Kidney glomerular epithelial cell (primary cell): ENCODE measurements at places on chromosomes 5 and 9.

- no peak for DNase-seq
These were observed 217.0 kb downstream of the SREK1 start for GRCh38 chr5:66361070-66361469.

GRCh38 chr9:8605096-8605495 lies 805.5 kb upstream of the DMAC1 start:
- no peak for DNase-seq

DNA sequence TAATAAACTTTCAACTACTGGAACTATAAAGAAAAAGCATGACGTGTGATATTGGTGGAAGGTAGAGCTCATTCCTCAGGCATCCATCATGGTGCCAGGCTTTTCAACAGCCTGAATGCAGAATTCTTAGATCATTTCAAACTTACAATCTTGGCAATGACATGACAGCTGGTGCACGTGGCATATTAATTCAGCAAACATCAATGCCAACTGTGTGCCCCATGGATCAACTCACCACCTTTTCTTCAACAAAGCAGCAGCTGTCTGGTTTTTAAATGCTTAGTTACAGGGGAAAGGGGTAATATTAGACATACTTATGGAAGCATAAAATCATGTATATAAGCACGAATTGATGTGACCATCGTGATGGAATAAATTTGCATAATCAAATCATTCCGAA lies 56.0 kb upstream of the OR13F1 start:
- DNase-seq, result no peak

DNA sequence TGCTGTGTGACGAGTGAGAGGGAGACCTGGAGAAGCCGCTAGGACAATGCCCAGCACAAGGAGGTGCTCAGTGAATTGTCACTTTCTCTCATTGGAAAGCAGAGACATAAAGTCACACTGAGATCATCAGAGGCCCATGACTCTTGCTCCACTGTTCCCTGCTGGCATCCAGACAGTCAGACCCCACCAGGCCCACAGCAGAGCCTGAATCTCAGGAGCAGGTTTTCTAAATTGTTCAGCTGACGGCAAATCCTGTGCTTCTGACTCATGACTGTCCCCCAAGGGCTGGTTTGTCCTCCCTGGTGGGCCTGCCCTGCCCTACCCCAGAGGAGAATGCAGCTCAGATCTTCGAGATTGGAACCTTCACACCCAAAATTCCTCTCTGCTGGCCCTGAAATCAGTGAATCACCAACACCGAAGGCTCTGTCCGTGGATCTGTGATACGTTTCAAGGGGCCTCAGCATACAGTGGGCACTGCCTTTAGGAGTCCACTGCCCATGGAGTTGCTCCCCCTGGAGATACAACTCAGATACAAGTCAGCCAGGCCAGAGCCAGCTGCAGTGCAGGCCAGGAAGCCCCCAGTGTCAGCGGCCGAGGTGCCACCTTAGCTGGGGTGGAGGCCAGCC lies 2.7 kb downstream of the PTGES start:
- DNase-seq, result no peak

DNA sequence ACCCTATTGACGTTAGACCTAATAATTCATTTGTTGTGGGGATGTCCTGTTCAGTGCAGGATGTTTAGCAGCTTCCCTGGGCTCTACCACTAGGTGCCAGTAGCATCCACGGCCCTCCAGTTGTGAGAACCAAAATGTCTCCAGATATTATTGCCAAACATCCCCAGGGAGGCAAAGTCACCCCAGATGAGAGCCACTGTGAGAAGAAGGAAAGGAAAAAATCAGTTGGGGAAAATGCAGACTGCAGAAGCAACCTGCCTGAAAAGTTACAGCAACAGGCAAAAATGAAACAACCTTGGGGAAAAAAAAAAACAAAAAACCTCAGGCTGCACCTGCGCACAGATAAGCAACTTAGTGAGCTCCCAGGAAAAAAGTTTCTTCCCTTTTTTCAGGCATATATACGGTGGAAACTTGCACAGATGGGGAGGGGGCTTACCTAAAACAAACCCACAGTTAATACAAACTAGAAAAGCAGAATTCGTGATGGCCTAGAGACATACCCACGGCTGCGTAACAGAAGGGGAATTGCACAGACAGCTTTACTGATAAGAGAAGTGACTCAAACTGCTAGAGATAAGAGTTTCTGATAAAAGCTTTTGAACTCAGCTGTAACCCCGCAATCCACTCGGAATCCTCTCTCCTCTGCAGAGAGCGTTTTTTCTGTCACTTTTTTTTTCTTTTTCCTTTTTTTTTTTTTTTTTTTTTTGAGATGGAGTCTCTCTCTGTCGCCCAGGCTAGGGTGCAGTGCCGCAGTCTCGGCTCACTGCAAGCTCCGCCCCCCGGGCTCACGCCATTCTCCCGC lies 29.8 kb upstream of the FBP1 start:
- peak; percentile 33 for DNase-seq

DNA sequence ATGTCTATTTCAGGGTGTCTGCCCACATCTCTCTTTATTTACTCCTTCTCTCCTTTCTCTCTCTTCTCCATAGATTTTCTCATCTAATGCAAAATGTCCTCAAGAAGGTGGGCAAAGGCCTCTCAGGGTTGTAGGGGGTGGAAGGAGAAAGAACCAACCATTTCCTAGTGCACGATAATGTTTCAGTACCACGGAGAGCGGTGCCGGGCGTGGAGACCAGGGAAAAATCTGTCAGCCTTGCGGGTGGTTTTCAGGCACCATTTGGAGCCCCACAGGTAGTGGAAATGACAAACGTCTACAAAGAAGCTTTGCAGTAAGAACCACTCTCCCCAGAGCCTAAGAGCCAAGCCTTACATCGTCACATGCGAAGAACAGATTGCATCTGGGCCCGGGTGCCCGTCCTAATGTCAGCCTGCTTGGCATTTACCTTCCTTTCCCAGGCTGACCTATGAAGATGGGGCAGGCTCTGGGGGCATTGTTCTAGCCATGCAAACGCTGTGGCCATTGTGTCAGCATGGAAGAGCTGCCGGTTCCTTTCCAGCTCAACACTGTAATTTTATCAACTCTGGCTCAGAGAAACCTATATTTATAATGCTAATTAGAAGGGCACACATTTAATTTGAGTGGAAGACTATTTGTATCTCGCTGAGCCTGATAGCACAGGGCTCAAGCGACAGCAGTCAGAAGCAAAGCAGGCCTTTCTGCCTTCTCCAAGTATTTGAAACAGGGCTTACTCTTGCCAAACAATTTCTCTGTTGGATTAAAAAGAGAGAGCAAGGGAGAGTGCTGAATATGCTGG lies 430.1 kb upstream of the WWC1 start:
- no peak for DNase-seq

GRCh38 chr9:76658510-76659231 lies 105.6 kb upstream of the PCA3 start:
- peak; percentile 79 for DNase-seq

DNA sequence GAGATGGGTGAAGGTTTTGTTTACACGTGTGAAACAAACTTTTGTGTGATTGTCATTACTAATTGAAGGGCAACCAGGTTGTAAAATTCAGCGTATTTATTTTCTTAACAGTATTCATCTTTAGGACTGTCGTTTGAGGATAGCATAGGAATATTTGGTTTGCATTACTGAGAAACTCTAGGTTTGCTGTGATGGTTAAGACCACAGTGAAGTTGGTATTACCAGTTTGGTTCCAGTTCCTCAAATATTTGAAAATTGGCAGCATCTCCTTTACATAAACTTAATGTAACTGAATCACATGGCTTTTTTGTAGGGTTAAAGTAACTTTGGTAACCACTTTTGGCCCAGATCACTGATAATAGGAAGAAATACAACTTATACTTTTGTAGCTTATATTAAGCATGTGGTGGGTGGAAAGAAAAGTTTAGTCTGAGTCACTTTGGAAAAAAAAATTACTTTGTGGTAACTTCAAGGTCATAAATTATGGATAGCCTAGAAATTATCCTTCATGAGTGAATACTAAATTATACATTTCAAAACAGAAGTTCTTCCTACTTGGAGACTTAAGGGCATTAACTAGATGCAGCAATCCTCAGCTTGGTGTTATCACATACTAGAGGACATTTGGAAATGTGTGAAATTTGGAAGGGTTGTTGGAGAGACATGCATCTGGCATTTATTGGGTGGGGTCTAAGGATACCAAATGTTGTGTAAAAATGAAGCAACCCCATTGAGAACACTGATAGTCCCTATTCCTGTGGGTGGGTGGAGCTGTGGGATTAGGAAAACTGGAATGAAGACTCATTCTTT lies 33.9 kb downstream of the G3BP1 start:
- DNase-seq, result no peak

DNA sequence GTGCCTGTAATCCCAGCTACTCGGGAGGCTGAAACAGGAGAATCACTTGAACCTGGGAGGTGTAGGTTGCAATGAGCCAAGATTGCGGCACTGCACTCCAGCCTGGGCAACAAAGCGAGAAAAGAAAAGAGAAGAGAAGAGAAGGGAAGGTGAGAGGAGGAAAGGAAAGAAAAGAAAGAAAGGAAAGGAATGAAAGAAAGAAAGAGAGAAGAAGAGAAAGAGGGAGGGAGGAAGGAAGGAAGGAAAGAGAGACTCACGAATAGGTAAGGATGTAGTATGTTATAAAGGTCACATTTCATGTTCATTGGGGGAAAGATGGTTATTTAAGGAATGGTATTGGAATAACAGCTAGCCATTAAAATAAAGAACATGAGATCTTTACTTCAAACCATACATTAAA lies 10.4 kb upstream of the ANP32B start:
- no peak for DNase-seq

DNA sequence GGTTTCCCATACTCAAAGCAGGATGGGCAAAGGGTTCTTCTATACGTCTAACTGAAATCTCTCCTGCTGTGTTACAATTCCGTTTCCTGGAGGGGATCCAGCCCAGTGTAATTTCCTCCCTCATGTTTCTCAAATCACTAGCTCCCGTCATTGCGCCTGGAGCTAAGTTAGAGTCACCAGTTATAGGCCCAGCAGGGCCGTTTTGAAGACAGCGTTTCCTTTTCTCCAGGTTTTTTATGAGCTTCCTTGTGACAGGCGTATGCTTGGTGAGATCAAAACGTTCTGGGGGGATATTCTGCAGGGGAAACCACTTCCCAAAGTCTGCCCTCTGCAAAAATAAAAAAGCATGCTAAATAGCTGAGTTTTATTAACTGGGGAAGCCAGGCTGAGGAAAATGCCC lies 53.0 kb upstream of the WWC1 start:
- no peak for DNase-seq

DNA sequence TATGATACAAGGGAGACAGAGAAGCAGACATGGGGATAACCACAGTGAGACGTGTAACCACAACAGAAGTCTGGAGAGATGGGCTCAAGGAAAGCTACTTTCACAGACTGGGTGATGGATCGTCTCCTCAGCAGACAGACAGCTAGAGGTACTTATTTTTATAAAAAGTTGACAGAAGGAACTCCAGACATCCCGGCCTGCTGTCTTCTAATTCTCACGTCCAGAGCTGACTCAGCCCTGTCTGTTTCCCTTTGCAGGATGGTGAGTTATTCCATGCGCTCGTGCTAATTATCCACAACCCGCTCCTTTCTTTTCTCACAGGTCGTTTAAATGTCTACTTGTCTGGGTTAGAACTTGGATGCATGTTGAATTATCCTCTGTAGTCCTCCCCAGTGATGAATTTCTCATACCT lies 304.5 kb downstream of the CWC27 start:
- no peak for DNase-seq

DNA sequence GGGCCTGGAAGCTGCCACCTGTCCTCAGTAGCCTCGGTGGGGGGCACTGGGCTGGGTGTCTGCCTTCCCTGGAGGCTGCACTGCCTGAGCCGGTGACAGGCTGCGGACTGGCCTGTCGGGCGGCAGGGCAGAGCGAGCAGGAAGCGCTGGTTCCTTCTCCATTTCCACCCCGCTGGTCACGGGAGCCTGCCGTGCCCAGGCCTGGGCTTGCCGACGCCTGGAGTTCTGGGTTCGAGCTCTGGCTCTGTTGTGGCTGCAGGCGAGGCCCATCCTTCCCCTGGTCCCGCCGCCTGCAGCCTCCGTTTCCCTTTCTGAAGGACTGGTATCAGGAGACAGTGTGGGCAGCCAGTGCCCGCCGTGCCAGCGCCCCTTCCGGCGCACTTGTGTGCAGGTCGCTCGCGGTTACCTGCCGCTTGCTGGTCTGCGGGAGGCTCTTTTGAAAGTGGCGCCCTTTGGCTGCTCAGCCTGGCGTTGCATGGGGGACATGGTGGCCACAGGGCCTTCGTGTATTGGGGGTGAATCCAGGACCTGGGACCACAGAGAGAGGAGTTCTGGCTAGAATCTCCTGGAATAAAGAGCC lies 34.0 kb downstream of the RXRA start:
- DNase-seq, result no peak

DNA sequence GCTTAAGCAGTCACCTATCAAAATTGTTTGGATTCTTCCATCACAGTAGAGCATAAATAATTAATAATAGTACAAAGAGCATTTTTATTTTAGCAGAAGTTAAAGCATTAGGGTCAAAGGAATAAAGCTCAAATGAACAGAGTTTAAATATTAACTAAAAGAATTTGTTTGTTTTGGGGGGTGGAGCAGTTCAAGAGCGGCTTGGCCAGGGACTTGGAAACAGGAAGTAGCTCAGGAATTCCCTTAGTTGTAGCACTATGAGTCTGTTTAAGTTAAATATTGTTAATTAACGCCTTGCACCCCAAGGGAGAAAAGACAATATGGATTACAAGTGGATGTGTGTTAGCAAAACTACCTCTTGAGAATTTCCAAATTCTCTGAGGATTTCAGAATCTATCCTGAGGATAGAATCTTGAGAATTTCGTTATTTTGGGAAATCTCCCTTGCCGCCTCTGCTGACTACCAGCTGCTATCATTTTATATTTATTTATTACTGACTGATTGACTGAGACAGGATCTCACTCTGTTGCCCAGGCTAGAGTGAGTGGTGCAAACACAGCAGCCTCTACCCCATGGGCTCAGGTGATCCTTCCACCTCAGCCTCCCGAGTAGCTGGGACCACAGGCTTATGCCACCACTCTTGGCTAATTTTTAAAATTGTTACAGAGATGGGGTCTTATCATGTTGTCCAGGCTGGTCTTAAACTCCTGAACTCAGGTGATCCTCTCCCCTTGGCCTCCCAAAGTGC lies 96.7 kb upstream of the CHD1 start:
- DNase-seq, result peak; percentile 70

- no peak for DNase-seq
These were observed 364.1 kb downstream of the MAN2A1 start for GRCh38 chr5:110053824-110054223.

- DNase-seq, result no peak
These were observed 128.4 kb downstream of the TTC39B start for GRCh38 chr9:15178631-15179030.

GRCh38 chr9:69030851-69031645 lies 4.5 kb upstream of the FXN start:
- no peak for DNase-seq
